RWPE1 (cell line): ENCODE measurements at places on chromosomes 16 and 17.

GRCh38 chr16:86836503-86837129, 258.3 kb downstream of the FOXL1 start:
- peak; percentile 77 for DNase-seq

DNA sequence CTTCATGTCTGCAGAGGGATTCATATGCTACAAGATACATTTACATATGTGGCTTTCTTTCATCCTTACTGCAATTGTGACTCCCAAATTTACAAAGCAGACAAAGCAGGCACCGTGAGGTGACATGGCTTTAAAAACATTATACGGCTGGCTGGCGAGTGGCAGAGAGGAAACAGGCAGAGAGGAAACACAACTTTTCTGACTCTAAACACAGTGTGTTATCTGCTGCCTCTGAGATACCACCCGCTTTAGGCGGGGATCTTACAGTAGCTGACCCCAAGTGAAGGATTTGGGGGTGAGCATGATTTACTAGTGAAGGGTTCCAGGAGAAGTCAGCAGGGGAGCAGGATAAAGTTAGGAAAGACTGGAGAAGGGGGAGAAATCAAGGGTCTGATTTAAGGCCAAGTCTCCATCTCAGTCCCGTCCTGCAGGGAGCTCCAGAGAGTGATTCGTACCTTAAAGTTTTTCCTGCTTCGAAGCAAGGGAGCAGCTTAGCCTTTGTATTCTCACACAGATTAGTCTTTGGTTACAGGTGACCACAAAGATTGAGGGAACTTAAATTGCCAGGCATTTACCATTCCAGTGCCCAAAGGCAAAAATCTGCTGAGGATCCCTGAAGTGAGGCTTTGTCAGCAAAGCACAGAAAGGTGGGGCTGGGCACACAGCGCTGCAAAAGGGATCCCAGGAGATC, 355.0 kb downstream of the GRIN2A start:
- no peak for DNase-seq

- no peak for DNase-seq
These were observed 29.9 kb upstream of the LHX1 start for GRCh38 chr17:36907407-36907806.

- DNase-seq = no peak
These were observed 1972.6 kb downstream of the TP53TG3F start for GRCh38 chr16:35431829-35432663.

DNA sequence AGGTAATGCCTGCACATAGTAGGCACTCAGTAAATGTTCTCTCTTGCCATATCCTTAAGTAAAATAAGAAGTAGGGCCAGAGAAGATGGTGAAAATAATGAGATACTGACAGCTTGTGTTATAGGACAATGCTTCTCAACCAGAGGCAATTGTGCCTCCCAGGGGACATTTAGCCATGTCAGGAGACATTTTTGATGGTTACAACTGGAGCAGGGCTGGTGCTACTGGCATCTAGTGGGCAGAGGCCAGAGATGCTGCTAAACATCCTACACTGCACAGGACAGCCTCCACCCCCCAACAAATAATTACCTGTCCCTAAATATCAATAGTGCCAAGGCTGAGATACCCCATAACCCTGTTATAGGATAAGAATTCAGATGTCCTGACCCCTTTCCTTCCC, 1.7 kb downstream of the RAD51D start:
- DNase-seq = no peak

DNA sequence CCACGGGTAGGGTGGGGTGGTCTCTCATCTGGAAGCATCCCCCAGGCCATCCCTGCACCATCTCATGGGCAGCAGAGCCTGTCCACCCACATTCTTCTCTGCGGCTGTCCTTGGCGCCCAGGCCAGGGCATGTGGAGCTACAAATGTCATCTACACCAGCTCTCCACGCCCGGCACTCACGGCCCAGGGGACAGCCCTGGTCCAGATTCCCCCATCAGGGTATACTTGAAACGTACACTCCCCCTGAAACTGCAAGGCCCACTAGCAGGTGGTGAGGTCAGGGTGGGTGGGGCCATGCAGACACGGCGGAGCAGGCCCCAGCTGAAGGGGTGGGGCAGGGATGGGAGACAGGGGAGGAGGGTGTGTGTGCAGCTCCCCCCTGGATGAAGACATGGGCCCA, 3.2 kb upstream of the SOX8 start:
- DNase-seq = no peak

DNA sequence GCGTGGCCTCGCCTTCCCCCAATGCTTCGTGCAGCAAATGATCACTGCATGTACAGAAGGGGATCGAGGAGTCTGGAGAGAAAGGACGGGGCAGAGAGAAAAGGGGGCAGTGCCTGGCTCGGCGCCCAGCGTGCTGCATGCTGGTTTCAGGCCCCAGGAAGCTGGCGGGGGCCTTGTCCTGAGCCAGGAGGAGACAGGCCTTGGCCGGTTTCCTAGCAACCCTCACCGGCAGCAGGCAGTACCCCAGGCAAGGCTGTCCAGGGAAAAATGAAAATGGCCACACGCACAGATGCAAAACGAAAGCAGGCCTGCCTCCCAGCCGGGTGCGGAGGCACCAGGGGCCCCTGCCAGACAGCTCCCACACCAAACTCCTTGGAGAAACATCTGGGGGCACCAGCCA, 126.3 kb downstream of the ZFHX3 start:
- no peak for DNase-seq

DNA sequence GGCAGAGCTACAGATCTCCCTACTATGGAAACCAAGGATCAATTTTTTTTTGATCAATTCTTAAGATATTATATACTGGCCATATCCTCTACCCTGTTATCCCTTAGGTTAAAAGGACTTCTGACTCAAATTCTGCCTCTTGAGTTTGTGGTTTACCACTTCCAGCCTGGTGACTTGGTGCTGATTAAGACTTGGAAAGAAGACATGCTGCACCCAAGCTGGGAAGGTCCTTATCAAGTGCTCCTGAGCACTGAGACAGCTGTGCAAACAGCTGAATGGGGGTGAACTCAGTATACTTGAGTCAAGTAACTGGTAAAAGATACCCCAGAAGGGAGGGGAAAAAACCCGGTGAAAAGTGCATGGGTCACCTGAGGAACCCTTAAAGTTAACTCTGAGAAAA, 20.5 kb upstream of the SPACA3 start:
- DNase-seq = no peak

GRCh38 chr17:29560316-29560715, 6.5 kb downstream of the ABHD15 start:
- DNase-seq = no peak

DNA sequence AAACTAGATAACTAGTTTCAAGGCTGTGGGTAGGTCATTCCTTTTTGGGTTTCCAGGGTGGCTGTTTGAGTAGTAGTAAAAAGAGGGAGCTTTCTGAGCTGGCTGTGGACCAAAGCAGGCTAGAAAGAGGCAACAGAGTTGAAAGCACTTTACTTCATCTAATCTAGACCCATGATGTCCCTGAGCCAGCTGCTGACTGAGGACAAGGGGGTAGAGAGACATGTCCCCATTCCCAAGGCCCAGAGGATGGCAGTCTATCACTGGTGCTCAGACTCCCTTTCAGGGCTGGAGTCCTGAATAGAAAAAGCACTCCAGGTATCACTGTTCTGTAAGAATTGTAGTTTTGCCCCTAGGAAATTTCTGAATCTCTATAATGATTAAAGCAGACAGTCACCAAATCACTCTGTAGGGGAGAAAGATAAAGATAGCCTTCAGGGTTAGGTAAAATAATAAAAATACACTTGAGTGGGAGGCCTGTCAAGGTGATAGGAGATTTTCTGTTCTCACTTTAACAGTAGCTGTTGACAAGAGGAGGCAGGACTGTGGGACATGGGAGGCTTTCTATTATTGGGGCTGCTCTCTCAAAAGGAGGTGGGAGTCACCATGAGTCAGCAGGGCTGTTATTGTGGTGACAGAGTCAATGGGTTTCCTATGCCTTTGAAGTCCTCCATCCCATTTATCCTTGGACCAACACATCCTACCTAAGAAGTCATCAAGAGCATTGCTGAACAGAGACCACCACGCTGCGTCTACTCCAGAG, 190.2 kb upstream of the MPHOSPH6 start:
- no peak for DNase-seq

DNA sequence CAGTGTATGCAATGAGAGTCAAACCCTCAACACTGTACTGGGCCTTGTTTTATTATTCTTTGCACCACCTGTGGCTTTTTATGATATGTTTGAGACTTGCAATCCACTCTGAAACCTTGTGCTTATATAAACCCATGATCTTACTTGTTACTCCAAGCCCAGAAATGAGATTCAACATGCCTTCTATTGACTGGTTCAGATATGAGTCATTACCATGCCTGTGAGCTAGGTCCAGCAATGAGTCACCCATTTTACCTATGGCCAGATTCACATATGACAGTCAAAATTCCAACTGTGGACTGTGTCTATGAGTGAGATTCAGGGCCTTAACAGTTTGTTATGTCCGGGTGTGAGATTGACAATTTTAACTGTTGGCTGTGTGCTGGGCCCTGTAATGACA, 1846.1 kb downstream of the TP53TG3F start:
- peak; percentile 33 for DNase-seq

DNA sequence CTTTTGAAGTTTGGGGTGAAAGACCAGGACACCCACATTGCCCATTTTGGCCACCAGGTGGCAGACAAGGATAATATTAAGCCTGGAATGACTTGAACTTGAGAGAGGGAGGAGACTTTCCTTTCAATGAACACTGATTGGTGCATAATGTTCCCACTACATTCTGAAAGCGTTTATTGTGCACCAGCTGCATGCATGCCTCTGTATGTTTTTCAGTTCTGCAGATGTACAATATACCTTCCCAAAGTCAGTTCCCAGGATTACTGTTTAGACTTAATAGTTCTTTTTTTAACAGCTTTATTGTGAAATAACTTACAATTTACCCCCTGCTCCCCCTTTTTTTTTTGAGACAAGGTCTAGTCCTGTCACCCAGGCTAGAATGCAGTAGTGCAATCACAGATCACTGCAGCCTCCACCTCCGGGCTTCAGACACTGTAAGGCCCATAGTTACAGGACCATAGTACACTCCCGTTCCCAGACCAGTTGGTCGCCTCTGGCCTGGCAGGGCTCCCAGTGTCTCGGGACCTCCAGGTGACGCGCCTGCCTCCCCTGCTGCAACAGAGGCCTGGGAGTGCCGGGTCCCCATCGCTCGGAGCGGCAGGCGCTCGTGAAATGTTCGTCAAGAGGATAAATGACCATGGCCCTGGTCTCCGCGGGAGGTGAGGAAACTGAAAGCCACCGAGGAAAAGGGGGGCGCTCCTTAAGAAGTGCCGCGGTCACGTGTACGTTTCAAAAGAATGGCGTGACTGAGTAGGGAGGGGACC, 12.2 kb downstream of the CES2 start:
- DNase-seq = peak; percentile 90

- no peak for DNase-seq
These were observed 342.2 kb upstream of the DYNLRB2 start for GRCh38 chr16:80198311-80199299.

DNA sequence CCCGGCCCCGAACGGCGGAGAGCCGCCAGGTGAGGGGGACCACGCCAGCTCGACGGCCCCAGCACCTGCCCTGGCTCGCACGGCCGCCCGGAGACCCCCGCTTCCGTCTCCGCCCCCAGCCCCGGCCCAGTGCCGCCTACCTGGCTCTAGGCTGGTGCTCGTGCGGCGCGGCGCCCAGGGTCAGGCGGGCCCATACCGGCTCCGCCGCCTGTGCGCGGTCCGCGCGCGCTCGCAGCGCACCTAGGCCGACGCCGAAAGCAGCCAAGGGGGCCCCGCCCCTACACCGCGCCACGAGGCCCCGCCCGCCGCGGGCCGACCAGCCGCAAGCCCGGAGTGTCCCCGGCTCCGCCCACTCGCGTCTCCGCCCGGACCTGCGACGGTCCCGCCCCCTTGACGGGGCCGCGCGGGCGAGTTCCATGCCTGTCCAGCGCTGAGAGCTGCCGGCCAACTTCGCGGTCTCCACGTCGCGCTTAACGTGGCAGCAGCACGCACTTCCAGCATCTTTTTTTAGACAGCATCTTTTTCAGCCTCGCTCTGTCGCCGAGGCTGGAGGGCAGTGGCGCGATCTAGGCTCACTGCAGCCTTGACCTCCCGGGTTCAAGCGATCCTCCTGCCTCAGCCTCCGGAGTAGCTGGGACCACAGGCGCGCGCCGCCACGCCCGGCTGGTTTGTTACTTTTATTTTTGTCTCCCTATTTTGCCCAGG, at the start of gene SLC25A39:
Gene SLC25A39, minus strand, starts transcription at position 253 of the 705 bp plus-strand sequence. CDS start 1,261 bp downstream, outside the sequence.
- peak; percentile 88 for DNase-seq

- no peak for DNase-seq
These were observed 18.0 kb upstream of the DBNDD1 start for GRCh38 chr16:90037276-90037675.

- DNase-seq = peak; percentile 70
These were observed 21.5 kb downstream of the GPR179 start for GRCh38 chr17:38322156-38322779.

- DNase-seq = peak; percentile 32
These were observed 117.7 kb downstream of the WSCD1 start for GRCh38 chr17:6187836-6188235.

GRCh38 chr16:64280317-64280716, 841.5 kb downstream of the CDH11 start:
- no peak for DNase-seq

- DNase-seq = no peak
These were observed 125.9 kb downstream of the MAP2K6 start for GRCh38 chr17:69540356-69540755.

- no peak for DNase-seq
These were observed 93.0 kb downstream of the SKAP1 start for GRCh38 chr17:48336986-48337385.

- no peak for DNase-seq
These were observed 32.2 kb downstream of the ELAC2 start for GRCh38 chr17:12985431-12986293.

- no peak for DNase-seq
These were observed at the start of gene VTN for GRCh38 chr17:28370035-28370743. Gene VTN (minus strand): TSS chr17:28370307. CDS start chr17:28370203, 104 bp downstream.

GRCh38 chr16:77462894-77463293, 28.1 kb upstream of the ADAMTS18 start:
- no peak for DNase-seq

DNA sequence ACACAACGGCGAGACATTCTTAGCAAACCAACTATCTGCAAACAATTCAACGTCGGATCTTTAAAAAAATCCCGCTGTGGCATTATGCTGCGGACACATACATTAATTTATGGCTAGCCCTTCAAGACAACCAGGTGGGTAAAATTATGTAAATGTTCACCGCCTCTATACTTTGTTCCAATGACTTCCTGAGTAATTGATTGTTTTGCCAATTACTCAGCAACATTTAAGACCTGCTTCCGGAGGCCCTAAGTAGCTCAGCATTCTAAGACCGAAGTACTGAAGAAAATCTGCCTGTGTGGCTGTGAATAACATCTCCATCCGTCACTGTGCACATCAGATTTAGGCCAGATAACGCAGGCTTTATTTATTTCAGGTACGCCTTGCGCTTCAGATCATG, 23.3 kb downstream of the QPRT start:
- DNase-seq = no peak
